ENCODE measurements at places on chromosomes 16 and 17.

DNA sequence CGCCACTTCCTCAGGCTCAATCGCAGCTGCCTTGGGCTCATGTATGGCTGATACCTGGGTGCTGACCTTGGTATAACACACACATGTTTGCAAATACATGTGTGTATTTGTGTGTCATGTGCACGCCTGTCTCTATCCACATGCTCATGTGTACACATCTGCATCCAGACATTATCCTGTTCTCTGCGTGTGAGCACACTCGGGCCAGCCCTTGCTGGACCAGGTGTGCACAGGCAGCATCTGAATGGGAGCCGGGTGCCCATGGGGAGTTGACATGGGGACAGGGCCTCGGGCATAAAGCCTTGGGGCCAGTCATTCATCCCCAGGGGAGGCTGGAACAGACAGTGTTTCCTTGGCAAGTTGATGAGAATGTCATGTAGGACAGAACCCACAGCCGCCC lies 29.1 kb upstream of the CRHR1 start:
- DNase-seq: no peak

- no peak for DNase-seq
These were observed 7.6 kb downstream of the RAB40B start for GRCh38 chr17:82690786-82691489.

- no peak for DNase-seq
These were observed 2.9 kb downstream of the CFAP97D1 start for GRCh38 chr17:43782913-43783680.

- DNase-seq: no peak
These were observed 8.3 kb downstream of the FLII start for GRCh38 chr17:18250259-18250658.

- DNase-seq: peak; percentile 75
These were observed 16.6 kb upstream of the INPP5K start for GRCh38 chr17:1532836-1533602.

DNA sequence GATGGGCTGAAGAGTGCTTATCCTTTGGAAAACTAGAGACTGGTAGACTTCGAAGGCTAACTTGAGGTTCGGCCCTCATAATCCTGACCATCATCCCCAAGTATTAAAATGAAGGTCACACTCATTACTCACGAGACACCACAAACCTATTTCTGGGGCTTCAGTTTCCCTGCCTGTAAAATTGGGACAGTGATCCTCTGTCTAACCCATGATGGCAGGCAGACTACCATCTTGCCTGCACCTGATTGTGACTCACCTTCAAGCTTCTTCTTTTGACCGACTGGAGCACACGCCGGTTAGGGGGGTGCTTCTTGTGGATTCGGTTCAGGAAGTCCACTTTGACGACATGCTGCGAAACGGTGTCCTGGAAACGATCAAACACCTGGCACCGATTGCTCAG lies 14.2 kb upstream of the DHRS13 start:
- DNase-seq: no peak

DNA sequence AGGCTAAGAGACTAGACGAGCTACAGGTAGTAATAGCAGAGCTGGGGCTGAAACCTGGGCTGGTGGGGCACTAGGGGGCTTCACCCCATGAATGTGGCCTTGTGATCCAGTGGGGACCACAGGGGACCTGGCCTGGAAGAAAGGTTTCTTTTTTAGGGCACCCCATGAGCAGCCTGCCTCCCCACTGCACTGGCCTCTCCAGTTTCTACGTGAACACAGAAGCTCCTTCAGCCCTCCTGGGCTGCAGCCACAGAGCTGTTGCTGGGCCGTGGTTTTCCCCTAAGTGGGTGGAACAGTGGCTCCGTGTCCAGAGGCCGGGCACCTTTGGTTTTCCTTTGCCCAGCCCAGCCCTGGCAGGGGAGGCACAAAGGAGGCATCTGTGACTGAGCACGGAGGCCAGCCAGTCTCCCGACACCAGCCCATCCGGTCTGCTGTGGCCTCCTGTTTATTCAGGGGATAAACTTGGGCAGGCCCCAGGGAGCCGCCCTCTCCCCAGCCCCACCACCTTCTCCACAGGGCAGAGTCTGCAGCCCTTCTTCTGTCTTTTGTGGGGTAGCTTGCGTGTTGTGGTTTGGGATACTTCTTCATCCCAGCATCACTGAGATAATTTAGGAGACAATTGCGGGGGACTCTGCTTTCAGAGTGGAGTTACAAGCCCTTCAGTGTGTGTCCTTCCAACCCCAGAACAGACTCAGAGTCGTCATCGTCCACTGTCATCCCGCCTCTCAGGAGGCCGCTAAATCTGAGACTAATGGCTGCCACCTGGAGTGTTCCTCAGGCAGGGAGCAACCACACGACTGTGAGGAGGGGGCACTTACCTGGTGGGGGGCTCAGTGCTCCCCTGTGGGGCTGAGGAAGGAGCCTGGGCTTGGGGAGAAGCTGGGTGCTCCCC lies 85.3 kb downstream of the RAB11FIP4 start:
- DNase-seq: no peak

All from WTC11 (cell line).